NK-92 treated with Interleukin-12 subunit alpha and Interleukin-12 subunit beta, amount 100 ng/mL, for 24 hours (cell line): ENCODE measurements at places on chromosomes 11 and 22.

- no peak for DNase-seq
Measured at GRCh38 chr22:20436768-20437612, 635 bp downstream of the SCARF2 start.

- no peak for DNase-seq
Measured at GRCh38 chr11:47842749-47843148, 5.4 kb downstream of the NUP160 start.

DNA sequence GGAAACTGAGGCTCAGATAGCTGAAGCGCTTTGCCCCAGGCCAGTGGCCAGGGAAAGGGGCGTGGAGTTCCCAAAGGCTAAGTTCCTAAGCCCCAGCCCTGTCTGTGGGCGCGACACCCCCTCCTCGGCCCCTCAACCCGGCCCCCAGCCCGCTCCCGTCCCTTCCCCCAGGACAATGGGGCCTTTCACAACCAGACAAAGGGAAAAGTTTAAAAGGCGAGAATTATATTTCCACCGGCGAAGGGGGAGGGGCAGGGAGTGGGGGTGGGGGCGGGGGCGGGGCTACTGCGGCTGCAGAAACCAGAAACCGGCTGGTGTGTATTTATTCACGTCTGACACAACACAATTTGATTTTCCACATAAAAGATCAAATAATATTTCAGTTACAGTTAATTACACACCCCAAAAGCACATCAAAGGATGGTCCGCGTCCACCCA is 192.1 kb downstream of the MN1 start:
- no peak for DNase-seq

- no peak for DNase-seq
Measured at GRCh38 chr22:43946384-43946667, 8.9 kb upstream of the SAMM50 start.

GRCh38 chr11:109794501-109794900 is 298.7 kb upstream of the ZC3H12C start:
- DNase-seq: no peak

GRCh38 chr11:124307093-124307492 is 6.7 kb downstream of the OR8D1 start:
- DNase-seq: no peak

DNA sequence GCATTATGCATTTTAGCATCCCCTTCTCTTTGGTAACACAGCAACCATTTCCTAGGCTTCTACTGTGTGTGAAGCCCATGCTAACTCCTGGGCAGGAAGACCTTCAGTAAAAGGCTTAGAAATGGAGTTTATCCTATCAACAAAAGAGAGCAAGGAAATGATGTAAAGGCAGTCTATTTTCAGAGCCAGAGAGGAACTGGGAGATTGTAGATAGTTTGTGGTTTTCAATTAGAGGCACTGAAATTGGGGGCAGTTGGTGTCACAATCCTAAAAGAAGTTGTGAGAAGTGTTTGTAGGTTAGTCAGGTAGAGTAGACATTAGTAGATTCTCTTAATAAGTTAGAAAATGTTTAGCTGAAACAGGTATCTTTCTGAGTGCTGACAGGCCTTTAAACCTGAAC is 7.1 kb downstream of the ACAD8 start:
- no peak for DNase-seq

- no peak for DNase-seq
Measured at GRCh38 chr11:82216927-82217570, 516.6 kb downstream of the FAM181B start.

DNA sequence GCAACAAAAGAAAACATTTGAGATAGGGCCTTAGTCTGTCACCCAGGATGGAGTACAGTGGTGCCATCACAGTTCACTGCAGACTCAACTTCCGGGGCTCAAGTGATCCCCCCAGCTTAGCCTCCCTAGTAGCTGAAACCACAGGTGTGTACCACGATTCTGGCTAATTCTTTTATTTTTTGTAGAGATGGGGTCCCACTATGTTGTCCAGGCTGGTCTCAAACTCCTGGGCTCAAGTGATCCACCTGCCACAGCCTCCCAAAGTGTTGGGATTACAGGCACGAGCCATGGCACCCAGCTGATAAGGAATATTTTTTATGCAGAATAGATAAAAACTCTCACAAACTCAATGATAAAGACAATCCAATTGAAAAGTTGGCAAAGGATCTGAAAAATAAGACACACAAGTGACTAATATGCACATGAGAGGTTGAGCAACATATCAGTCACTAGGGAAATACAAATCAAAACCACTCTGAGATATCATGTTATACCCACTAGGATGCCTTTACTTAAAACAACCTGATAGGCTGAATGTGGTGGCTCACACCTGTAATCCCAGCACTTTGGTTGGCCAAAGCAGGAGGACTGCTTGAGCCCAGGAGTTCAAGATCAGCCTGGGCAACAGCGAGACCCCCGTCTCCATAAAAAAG is 33.9 kb upstream of the CLTCL1 start:
- DNase-seq: no peak

GRCh38 chr11:115924744-115925567 is 420.7 kb upstream of the CADM1 start:
- DNase-seq: no peak

DNA sequence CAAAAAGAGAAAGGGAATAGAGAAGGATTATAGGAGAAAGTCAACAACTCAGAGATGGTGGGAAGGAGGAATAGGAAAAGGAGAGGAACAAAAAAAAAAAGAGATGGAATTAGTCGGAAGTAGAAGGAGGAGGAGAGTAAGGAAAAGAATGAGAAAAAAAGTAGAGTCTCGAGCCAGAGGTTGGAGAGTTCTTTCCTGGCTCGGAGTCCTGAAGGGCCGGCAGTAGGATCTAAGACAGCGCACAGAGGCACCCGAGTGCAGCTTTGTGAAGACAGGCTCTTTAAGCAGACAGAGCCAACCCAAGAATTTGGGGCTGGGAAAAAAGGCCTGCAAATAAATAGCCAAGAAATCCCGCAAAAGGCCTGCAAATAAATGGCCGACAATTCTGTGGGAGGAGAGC is 170.4 kb upstream of the CCDC90B start:
- DNase-seq: no peak

DNA sequence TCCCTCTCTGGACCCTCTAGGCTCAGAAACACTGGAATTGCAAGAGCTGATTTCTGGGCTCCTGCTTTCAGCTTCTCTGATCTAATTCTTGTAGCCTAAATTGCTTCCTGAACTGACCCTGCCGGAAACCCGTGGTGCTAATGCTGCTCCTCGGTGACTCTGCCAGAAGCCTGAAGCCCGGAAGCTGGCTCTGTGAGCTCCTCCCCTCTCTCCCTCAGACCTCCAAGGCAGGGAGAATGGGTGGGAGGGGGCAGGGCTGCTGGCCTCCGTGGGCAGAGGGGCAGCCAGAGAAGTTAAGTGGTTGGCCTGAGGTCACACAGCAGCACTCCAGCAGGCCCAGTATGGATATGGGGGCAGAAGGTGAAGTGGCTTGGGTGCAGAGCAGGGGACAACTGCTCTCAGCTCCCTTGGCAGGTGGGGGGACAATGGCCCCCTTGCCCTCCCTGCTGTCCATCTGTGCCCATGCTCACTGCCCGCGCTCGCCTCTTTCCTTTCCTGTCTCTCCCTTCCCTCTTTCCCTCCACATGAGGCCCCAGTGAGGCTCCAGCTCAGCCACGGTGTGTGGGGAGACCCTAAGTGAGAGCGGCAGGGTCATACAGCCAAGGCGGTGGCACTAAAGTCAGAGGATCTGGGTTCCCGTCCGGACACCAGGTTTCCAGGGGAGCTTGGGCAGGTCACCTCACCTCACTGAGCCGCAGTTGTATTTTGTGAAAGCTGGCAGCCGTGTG is 16.2 kb downstream of the CAPN5 start:
- no peak for DNase-seq

DNA sequence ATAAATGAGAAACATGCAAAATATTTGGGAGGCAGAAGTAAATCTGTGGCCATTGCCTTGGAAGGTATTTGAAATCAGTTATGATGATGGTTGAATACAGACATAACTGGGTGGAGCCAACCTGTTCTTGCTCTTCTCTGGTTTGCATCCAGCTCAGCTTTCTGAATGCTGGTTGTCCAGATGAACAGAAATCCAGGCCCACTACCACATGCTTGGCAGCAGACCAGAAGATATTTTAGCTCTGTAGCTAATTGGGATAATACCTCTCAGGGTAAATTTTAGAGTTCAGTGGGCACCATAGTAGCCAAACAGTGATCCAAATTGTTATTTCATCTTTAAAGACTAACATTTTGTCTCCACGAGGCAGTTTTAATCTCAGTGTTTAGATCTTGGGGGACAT is 308.3 kb downstream of the RAB38 start:
- no peak for DNase-seq

DNA sequence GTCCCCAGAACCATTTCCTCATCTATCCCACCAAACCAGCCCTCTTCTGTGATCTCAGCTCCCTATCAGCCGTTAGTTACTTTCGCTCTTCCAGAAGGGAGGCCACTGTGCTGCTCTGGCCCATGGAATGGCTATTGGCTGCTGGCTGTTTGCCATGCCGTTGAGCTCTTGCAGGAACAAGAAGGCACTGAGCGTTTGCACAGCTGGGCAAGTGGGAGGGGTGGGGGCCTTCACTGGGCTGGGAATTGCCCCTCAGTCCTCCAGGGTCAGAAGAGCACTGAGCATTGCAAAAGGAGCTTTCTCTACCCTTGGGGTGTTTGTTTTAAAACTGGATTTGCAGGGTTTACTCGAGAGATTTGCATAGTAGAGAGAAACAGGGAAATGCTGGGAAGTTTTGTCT is 129.0 kb upstream of the PARVA start:
- DNase-seq: no peak

DNA sequence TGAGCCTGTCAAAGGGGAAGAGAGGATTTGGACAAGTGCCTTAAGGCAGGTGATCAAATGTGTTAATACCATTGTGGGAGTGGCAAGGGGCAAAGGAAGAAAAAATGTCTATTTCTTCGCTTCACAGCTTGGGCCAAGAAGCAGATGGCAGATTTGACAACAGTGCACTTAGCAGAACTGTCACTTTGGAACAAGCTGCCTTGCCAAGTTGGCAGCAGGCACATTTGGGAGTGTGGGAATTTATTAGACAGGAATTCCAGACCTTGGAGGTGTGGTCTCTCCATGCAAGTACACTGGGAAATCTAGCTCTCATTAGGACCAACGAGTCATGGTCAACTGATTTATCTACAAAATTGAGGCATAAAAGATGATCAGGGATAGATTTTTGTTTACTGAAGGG is 265.1 kb downstream of the NELL1 start:
- no peak for DNase-seq

- DNase-seq: no peak
Measured at GRCh38 chr11:57126766-57127400, 54.9 kb upstream of the LRRC55 start.

GRCh38 chr11:75655605-75656004 is 13.2 kb downstream of the MAP6 start:
- DNase-seq: no peak

DNA sequence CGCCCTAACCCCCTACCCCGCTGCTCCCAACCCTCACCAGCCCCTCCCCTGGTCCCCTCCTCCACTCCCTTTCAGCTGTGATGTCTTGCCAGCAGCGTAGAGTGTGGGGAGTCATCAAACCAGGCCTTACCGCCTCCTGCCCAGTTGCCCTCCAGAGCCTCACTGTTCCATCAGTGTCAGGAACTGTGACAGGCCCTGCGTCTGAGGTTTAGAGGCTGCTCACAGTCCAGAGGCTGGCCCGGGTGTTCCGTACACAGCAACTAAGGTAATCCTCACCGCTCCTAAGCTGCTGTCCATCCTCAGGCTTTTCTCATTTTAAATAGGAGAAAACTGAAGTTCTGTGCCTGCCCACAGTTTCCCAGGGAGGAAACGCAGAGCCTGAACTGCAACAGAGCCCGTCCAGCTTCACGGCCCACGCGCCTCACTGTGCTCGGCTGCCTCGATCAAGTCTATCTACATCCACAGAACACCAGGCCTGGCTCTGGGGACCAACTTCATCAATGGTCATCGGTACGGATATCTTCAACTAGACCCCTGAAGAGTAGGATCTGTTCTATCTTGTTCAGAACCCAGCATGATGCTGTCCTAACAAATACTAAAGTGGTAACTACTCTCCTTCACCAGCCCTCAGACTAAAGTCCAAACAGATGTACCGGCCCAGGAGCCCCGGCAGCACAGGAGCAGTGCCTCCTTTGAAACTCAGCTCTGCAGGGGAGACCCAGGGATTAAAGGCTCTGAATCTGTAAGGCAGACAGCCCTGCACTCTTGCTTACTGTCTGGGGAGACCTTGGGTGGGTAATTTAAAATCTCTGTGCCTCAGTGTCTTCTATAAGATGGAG is 10.3 kb downstream of the VPS37C start:
- DNase-seq: no peak

- no peak for DNase-seq
Measured at GRCh38 chr11:117792992-117793391, 4.0 kb downstream of the DSCAML1 start.

GRCh38 chr11:65180877-65181568 is 705 bp upstream of the CAPN1 start:
- no peak for DNase-seq

GRCh38 chr11:2269601-2270321 is 627 bp downstream of the ASCL2 start:
- no peak for DNase-seq

DNA sequence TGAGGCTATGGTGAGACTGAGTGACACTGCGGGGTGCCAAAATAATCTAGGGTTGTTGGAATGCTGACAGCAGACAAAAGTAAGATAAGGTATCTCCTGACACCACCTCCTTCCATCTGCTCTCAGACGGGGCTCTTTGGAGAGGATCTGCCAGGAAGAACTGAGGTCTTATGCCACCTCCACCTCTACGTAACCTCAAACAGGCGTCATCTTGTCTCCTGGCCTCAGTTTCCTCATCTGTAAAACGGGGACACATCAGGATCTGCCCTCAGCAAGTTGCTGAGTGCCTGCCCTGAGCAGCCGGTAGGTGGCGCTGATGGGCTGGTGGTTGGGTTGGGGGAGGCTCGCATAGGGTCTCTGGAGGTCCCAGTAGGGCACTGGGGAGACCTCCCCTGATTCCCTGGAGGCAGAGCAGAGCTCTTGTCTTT is 1.7 kb upstream of the MYEOV start:
- peak; percentile 22 for DNase-seq

DNA sequence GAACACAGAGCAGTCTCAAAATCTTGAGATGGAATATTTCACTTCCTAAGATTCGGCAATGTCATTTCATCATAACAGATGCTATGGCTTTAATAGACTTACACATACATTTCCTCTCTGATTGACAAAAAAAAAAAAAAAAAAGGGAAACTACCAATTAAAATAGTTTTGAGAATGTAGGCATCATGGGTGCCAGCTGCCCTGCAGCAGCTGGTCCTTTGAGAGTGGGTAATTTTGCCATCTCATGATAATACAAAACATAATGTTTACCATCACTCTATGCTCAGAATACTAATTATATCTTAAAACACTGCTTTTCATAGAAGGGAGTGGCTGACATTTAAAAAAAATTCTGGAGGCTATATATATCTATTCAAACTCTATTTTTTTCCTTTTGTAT is 775.6 kb upstream of the CCDC90B start:
- no peak for DNase-seq

- no peak for DNase-seq
Measured at GRCh38 chr22:17114898-17115235, 6.3 kb downstream of the TMEM121B start.

- no peak for DNase-seq
Measured at GRCh38 chr22:26990503-26991189, 333.3 kb downstream of the MIAT start.

GRCh38 chr22:50092342-50092741 is 2.5 kb downstream of the MOV10L1 start:
- DNase-seq: no peak
